Left ventricle myocardium inferior (tissue), 1 donor: ENCODE measurements at places on chromosomes 2 and 18. TPM values are rescaled to one million over a fixed set of nuclear protein-coding genes. Genes with fewer than 3 reads are reported as not detected.

DNA sequence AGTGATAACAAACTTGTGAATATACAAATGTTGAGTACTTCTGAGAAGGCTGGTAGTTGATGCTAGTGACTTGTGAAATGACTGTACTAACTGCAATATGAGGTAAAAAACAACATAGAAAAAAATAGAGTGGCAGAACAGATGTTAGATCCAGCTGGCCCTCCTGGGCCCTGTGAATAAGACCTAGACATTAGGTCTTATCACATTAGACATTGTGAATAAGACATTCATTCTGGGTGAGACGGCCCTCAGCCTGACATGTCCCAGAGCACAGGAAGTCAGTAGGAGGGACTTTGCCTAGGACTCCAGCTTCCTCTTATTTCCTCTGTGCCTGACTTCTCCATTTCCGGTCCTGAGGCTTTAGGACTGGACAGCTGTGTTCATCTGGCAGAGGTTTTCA is 22.9 kb downstream of the DOK1 start:
- peaks cover 10% of the 10 kb centered on the region for H3K4me1 ChIP-seq
- H3K36me3 ChIP-seq: no peaks in the 10 kb centered on the region
- H3K4me3 ChIP-seq: no peak overlapping the region

DNA sequence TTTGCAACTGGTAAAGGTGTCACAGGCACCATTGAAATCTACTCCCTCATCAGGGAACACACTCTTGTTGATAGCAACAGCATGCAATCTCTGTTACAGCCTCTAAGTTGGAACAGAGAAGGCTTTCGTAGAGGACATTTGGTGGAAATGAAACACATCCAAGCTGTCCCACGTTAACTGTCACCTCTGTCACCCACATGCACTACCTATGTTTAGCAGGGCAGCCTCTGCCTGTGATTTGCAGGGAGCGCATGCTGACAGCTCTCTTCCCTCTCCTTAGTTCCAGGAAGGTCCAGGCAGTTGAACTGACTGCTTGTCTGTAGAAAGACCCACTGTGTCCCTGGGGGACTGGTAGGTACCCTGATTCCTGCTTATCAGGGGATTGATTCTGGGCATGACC is 306.8 kb downstream of the GBX2 start:
- peaks cover 35% of the 10 kb centered on the region for H3K4me1 ChIP-seq
- H3K27me3 ChIP-seq: no peaks in the 10 kb centered on the region
- no peak overlapping the region for H3K27ac ChIP-seq

Gene TANC1
- total RNA-seq: 59.7 TPM

Gene GALNT14
- 0.14 TPM for total RNA-seq

Gene CXCR1
- total RNA-seq: 0.44 TPM

Gene HOXD12
- not detected for total RNA-seq

Gene INHA
- 2.4 TPM for total RNA-seq

Gene SP140
- total RNA-seq: 1.3 TPM

- DNase-seq: no peak
- H3K27me3 ChIP-seq: no peaks in the 10 kb centered on the region
- no peak overlapping the region for H3K27ac ChIP-seq
- H3K4me1 ChIP-seq: peaks cover 40% of the 10 kb centered on the region
- H3K36me3 ChIP-seq: no peaks in the 10 kb centered on the region
Measured at GRCh38 chr2:164739966-164740365, 101.7 kb downstream of the COBLL1 start.

Gene SIX2
- 0.91 TPM for total RNA-seq
